ENCODE measurements at places on chromosomes 4 and X.

- ATAC-seq, result no peak
Measured at GRCh38 chrX:9846631-9847030, 60.4 kb downstream of the SHROOM2 start.

DNA sequence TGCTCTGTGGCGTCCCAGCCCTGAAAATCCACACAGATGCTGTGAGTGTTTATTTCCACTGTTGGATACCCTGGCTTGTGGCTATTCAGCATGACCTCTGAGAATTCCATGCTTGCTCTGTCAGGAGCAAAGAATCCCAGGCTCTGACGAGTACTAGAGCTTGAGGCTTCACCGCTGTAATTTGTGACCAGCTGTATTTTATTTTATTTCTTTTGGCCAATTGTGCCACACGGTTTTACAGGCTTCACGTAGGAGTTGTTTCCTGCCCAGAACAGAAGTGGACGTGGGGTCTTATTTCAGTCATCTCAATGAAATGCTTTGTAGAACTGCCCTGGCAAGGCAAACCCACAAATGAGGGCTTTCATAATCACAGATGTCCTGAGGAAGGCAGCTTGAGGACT lies 69.4 kb upstream of the CLDN34 start:
- no peak for ATAC-seq

DNA sequence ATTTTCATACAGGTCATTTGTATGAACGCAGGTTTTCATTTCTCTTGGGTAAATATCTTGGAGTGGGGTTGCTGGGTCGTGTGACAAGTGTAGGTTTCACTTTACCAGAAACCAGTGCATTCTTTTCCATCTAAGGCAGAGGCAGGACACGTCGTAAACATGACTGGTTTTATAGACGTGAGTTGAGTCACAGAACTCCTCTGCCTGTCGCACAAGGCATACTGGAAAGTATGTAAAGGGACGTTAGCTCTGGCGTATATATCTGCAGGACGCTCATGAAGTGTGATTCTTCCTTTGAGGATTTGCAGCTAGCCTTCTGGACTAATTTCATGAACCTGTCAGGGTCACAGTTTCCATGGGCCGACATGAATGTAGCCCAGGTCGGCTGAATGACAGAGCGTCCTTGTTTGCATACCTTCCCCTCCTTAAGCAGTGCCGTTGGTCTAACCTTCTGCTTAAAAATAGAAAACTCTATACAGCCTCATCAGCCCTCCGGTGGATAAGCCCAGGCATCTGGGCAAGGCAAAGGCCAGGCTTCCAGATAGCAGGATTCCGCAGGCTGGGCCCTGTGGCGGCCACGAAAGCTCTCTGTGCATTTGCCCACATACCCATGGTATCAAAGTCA lies 106.0 kb downstream of the GPR143 start:
- no peak for ATAC-seq

GRCh38 chr4:108034565-108034964 lies 44.9 kb downstream of the HADH start:
- no peak for ATAC-seq

DNA sequence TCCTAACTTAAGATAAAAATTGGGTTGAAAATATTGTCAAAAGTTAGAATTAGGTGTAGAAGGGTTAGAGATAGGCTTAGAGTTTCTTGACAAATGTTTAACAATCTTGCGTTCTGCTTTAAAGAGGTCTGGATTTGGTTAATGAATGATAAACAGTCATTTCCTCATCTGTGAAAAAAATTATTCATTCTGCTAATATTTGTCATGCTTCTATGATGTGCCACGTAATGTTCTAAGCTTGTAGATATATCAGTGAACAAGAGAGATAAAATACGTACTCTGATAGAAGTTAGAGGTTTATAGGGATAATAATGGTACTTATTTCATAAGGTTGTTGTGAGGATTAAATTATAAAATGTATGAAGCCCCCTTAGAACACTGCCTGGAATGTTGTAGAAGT lies 443.0 kb upstream of the GALNT7 start:
- no peak for ATAC-seq

All from stimulated activated memory B cell treated with anti-CD40 and anti-IgM and Interleukin-4, amounts not matched to agents 10 μg/mL and 1 μg/mL and 100 μg/mL, for 72 hours (primary cell).